ENCODE measurements at places on chromosomes 4 and X.

DNA sequence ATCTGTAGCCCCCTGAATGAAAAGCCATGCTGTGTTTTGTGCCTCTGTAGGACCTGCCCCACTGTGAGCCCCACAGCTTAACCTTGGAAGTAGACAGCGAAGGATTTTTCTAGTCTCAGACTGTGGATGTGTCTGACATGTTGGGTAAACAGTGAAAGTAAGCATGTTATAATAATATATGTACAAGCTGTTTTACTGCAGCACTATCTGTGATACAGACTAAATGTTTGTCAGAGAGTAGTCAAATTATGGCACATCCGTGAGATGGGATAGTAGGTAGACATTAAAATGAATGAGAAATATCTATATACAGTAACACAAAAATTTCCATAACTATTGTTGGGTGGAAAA, 381.2 kb upstream of the NR3C2 start:
- no peaks in the 10 kb centered on the region for H3K27me3 ChIP-seq
- DNase-seq = no peak
- no peaks in the 10 kb centered on the region for H3K4me1 ChIP-seq
- H3K27ac ChIP-seq = no peak overlapping the region
- H3K36me3 ChIP-seq = no peaks in the 10 kb centered on the region

- no peaks in the 10 kb centered on the region for H3K27me3 ChIP-seq
- no peaks in the 10 kb centered on the region for H3K4me1 ChIP-seq
- DNase-seq = no peak
- H3K27ac ChIP-seq = no peak overlapping the region
- H3K36me3 ChIP-seq = no peaks in the 10 kb centered on the region
These were observed 264.9 kb upstream of the PRPS2 start for GRCh38 chrX:12526306-12526705.

DNA sequence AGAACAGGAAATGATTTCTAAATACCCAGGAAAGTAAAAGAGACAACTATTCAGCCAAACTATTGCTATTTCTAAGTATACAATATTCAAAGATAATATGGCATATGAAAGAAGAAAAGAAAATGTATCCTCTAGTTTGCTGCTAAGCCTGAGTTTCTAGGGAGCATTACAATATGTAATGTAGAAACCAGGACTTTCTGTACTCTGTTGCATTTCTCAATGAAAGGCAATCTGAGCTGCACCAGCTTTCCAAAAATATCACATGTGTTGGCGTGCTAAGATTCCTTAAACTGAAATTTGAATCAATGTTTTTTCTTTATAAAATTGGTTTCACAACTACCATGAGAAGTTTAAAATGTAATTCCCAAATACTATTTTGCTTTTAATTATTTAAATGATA, 129.6 kb downstream of the ANK2 start:
- H3K27me3 ChIP-seq = no peaks in the 10 kb centered on the region
- no peaks in the 10 kb centered on the region for H3K36me3 ChIP-seq
- no peak overlapping the region for H3K27ac ChIP-seq

- H3K36me3 ChIP-seq = no peaks in the 10 kb centered on the region
- no peak overlapping the region for H3K4me3 ChIP-seq
- no peak for DNase-seq
- no peak overlapping the region for H3K27ac ChIP-seq
- H3K27me3 ChIP-seq = no peaks in the 10 kb centered on the region
These were observed 24.2 kb downstream of the PCDH7 start for GRCh38 chr4:30744386-30744785.

All from liver (tissue), 10 donors.